ENCODE measurements at places on chromosomes 1 and 21.

- peak; percentile 32 for DNase-seq
These were observed 3.0 kb downstream of the EFNA3 start for GRCh38 chr1:155081472-155082300.

- DNase-seq: no peak
These were observed 878.4 kb upstream of the NEGR1 start for GRCh38 chr1:73160759-73161158.

DNA sequence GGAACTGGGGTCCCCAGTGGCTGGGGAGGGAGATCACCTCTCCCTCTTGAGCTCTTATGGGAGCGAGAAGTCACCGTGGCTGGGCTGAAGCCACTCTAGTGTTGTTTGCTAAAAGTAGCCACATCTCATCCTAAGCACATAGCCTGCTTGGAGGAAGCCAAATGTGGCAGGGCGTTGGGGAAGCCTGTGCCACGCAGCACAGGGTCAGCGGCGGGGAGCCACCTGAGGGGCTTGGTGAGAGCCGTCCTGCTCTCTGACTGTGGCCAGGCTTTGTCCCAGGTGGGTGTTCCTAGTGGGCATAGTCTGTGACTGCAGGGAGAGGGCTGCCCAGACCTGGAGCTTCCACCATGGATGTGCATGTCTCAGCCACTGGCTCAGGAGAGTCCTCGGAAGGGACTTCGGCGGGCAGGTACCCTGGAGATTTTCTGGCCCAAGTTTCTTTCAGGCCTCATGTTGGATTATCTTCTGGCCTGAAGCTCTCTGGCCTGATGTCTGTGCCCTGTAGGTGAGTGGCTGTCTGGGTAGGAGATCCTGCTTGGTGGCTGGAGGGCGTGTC, 38.9 kb downstream of the MORN1 start:
- no peak for DNase-seq

DNA sequence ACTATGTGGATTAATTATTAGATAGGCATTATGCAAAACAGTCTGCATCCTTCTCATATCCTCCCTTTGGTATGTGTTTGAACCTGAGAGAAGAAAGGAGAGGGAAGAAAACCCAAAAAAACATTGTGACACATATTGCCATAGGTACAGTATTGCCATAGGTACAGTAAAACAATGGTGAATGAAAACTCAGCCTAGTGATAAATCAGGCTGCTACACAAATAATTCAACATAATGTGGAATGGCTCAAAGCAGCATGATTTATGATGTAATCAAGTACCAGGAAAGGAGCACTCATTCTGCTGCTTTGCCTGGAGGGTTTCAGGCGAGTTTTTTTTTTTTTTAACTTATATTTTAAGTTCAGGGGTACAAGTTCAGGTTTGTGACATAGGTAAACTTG, 213.9 kb upstream of the LYPLAL1 start:
- no peak for DNase-seq

DNA sequence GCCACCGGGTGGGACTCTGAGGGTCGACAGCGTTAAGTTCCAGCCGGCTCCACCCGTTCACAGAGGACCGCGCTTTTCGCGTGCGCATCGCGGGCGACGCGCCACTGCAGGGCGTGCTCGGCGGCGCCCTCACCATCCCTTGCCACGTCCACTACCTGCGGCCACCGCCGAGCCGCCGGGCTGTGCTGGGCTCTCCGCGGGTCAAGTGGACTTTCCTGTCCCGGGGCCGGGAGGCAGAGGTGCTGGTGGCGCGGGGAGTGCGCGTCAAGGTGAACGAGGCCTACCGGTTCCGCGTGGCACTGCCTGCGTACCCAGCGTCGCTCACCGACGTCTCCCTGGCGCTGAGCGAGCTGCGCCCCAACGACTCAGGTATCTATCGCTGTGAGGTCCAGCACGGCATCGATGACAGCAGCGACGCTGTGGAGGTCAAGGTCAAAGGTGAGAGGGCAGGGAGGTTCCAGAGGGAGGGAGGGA, 4.9 kb downstream of the BCAN start:
- DNase-seq: no peak

DNA sequence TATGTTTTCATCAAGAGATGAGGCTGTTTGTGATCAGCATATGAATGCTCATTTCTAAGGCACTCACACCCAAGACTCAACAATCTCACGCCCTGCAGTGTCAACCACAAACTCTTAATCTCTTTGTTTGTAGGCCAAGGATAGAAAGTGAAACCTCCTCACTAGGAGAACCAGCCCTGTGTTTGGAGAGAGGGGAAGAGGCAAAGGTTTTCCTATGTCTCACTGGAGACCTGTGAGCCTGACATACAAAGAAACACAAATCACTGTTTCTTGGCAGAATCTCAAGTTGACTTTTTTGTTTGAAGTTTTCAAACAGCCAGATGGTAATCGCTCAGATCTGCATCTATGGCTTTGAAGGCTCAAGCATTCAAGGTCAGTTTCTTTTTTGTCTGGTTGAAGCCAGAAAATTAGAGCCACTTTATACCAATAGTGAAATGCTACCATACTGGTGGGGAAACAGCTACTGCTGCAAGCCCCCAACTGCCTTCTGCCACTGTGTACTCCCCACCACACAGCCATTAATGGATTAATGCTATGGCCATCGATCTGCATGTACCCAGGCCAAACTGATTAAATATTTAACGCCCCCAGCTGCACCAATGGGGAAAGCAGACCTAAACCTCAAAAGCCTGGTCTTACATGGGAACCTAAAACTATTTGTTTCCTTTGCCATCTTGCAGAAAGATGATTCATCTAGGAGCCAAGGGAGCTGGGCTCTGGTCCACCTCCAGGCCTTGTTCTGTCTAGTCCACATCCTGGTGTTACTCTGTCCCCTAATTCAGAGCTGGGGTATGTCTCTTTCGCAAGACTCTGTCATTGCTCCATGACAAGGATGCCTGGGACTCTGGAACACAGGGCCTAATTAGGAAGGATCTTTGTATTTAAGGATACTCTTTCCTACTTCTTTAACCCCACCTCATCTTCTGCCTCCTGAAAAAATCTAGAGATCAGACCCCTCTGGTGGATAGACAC, 16.3 kb downstream of the PDZK1 start:
- DNase-seq: no peak
